ENCODE measurements at places on chromosomes 3 and 15.

GRCh38 chr3:97200387-97200786, 386.0 kb downstream of the EPHA6 start:
- no peak for DNase-seq

DNA sequence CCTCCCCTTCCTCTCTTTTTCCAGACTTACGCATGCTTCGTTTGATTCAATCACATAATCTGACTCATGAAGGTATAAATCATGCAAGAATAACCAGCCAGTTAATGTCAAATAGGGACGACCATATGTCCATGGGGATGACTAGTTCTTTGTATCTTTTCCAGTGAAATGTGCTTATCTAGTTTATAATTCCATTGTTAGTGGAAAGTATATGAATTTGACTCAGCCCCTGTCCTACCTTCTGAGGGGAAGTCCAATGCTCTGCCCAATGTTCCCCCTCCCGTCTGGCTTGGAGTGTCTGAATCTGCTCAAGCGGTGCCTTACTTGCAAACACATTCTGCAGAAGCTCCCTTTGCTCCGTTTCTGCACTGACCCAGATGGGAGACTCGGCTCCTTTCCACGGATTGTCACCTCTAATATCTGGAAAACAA, 55.0 kb upstream of the EPHB3 start:
- no peak for DNase-seq

- DNase-seq = no peak
Measured at GRCh38 chr3:129461461-129462146, 21.6 kb downstream of the IFT122 start.

GRCh38 chr3:167773584-167773983, 38.1 kb downstream of the SERPINI1 start:
- no peak for DNase-seq

- DNase-seq = no peak
Measured at GRCh38 chr3:185583925-185584324, 2.2 kb upstream of the SENP2 start.

DNA sequence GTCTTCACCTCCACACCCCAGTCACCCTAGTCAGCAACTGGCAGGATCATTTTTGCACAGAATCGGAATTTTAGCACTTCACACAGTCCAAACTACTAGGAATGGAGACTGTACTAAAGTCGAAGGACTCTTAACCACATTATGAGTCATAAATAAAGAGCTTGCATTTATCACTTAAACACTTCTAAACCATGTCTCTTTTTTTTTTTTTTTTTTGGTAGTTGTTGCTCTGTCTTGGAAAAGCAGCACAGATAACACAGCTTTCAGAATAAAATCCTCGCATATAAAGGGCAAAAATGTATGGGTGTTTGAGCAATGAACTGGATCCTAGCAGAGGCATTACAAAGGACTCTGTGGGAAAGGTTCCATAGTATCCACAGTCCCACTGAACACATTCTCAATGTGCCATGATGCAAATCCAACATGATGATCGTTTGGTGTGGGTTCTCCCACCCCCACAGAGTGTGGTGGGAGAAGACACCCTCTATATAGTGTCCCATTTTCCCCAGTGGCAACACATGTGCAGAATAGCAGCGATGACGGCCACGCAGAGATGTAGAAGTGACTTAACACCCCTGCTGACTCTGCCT, 47.1 kb downstream of the FOXP1 start:
- DNase-seq = no peak

DNA sequence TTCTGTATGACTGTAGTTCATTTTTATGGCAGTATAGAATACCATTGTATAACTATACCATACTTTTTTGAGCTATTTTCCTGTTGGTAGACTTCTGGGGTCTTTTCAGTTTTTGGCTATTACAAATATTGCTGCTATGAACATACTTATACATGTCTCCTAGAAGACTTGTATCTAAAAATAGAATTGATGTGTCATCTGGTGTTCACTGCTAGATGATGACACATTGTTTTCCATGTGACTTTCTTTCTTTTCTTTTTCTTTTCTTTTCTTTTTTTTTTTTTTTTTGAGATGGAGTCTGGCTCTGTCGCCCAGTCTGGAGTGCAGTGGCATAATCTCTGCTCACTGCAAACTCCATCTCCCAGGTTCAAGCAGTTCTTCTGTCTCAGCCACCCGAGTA, 69.8 kb downstream of the SH3GL3 start:
- DNase-seq = no peak

- no peak for DNase-seq
Measured at GRCh38 chr15:79994615-79995014, 23.6 kb upstream of the BCL2A1 start.

DNA sequence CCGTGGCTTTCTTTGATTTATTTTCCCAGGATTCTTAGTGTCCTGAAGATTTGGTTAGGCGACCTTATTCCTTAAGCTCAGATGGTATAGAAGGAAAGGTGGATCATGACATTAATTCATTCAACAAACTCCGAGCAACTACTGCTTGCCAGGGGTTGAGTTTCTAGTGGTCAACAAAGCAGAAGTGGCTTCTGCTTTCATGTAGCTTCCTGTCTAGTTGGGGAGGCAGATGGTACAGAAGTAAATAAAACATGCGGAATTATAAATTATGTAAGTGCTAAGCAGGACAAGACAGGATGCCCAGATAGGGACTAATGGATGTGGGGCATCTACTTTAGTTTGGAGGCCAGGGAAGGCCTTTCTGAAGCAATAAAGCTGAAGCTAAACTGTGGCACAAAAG, 15.6 kb downstream of the EEFSEC start:
- no peak for DNase-seq

GRCh38 chr3:47583320-47584075, 4.8 kb upstream of the CSPG5 start:
- no peak for DNase-seq

DNA sequence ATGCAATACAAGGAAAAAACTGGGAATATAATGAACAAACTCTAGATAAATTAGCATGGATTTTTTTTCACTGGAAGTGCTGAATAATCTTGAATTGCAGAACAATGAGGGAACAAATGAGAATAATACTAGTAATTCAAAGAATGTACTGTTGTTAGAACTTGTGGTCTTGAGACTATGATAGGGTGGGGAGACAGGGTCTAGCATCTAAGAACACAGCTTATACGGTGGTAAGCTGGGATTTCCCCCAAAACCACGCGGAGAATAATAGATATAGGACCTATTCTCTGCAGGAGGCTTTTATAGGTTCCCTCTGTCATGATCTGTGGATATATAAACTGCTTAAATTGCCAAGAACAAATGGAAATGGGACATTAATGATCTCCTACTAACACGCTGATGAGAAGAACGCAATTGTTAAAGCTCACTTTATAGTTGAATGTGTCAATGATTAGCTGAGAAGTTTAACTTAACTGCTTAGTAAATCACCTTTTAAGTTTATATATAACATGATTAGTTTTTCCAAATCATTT, 692.3 kb downstream of the ZPLD1 start:
- DNase-seq = no peak

- DNase-seq = no peak
Measured at GRCh38 chr15:66461917-66462316, 35.6 kb downstream of the SNAPC5 start.

DNA sequence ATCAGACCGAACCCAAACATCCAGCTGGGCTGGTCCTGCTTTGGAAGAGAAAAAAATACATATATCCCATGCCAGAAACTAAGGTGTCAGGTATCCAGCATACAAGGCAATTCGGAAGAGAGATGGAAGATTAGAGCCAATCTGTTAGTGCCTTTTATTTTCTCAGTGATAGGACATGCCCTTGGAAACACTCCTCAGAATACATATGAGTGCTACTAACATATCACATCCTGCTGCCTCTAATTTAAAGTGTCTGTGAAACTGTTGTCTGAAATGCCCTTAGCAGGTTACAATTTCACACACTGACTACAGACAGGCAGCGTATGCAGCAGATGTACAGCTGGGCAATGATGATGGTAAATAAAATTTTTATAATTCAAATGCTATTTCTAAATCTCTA, 78.9 kb downstream of the RBPMS2 start:
- no peak for DNase-seq

GRCh38 chr3:127137113-127137512, 55.8 kb upstream of the PRR23E start:
- DNase-seq = no peak

- DNase-seq = no peak
Measured at GRCh38 chr15:69836048-69836447, 261.7 kb downstream of the TLE3 start.
